ENCODE measurements at places on chromosomes 16 and 17.
A peak's percentile ranks its signal among the peaks of the same experiment; 100 is the strongest.

DNA sequence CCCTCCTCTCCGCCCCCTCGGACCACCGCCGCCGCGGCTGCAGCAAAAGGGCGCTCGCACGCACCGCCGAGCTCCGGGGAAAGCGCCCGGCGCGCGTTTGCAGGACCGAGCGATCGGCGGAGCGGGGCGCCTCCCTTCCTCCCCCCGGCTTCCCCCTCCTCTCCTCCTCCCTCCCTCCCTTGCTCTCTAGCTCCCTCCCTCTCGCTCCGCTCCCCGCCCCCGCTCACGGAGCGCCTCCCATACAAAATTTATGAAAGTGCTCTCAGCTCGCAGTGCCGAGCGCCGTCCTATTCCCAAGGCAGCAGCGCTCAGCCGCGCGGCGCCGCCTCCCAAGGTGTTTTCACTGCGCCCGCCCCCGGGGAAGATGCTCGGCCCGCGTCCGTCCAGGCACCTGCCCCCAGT, at the start of gene RTN4RL1:
TSS of gene RTN4RL1 (minus strand) at position 115 of the 402 bp plus-strand sequence. CDS start 469 bp downstream, outside the sequence.
- DNase-seq, result no peak

- no peak for DNase-seq
These were observed 84.1 kb downstream of the RAB11FIP4 start for GRCh38 chr17:31475378-31476162.

GRCh38 chr16:89721546-89722391, 432 bp downstream of the ZNF276 start:
- peak; percentile 56 for DNase-seq

GRCh38 chr16:47728205-47728604, 267.1 kb downstream of the PHKB start:
- DNase-seq, result no peak

DNA sequence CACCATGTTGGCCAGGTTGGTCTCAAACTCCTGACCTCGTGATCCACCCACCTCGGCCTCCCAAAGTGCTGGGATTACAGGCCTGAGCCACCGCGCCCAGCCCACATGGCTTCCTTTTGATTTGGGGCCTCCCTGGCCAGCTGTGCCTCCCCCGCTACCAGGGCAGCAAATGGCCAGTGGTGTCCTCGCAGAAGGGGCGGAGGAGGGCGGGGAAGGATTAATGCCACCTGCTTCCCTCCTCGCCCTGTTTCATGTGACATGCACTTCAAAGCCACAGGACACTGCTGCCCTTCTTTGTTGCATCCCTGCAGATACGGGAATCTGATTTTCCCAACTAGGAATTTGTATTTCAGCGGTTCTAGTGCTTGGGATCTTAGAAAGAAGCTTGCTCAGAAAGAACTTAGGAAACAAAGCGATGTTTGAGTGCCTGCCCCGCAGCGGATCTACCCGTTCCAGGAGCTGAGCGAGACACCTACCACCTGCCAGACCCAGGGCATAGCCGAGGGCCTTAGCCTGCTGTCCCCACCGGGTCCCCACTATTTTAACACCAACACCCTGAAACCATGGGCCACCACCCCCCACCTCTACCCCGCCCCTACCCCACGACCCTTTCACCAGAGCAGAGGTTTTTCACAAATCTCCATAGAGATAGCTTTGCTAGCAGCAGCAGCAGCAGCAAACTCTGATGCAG, 37.7 kb upstream of the CCDC182 start:
- no peak for DNase-seq

DNA sequence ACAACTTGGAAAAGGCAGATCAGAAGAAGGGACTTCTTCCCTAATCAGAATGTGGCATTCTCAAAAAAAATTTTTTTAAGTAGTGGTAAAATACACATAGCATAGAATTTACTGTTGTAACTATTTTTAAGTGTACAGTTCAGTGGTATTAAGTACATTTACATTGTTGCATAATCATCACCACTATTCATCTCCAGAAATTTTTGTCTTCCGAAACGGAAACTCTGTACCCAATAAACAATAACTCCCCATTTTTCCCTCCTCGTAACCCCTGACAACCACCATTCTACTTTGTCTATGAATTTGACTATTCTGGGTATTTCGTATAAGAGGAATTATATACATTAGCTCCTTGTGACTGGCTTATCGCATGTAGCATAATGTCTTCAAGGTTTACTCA, 18.9 kb downstream of the METTL9 start:
- DNase-seq, result no peak

GRCh38 chr17:83069931-83070742, 9.3 kb upstream of the METRNL start:
- DNase-seq, result no peak

DNA sequence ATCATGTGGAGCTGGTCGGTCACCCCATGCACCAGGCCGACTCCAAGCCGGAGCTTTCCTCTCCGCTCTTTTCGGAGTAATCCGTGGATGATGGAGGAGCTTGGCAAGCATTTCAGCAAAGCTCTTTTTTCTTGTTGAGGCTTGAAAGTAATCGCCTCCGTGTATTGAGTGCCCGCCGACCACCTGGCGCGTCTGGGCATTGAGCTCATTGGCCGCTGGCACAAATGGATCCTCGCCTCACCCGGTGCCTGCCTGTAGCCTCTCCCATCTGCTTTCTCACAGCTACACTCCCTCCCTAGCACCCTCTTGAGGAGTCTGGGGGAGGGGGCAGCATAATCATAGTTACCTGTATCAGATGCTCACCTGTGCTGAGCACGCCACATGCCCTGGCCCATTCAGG, 148.9 kb downstream of the CMIP start:
- DNase-seq, result no peak

DNA sequence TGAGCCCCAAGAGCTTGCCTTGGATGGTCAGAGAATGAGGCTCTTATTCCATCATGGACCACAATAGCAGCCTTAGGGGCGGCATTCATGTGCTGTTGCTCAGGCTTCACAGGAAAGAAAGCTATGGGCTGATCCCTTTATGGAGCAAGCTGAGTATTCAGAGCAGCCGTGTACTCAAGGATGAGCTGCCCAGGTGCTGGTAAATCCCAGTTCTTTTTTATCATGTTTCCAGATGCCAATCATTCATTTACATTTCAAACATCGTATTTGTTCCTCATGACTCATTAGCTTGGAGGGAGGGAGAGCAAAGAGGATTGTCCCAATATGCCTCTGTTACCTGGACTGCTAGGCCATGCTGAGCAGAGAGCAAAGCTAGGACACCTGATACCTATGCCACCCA, 475.7 kb downstream of the SHISA9 start:
- DNase-seq, result no peak

GRCh38 chr16:49886554-49887094, 30.7 kb upstream of the ZNF423 start:
- no peak for DNase-seq

DNA sequence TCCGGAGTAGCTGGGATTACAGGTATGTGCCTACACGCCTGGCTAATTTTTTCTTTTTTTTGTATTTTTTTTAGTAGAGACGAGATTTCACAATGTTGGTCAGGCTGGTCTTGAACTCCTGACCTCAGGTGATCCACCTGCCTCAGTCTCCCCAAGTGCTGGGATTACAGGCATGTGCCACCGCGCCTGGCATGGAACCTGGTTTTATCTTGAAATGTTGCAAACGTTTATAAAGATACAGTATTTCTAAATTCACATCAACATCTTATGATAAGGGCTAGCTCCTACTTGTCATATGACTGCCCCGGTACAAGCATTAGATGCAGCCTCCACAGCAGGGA, 1.5 kb upstream of the IST1 start:
- no peak for DNase-seq

DNA sequence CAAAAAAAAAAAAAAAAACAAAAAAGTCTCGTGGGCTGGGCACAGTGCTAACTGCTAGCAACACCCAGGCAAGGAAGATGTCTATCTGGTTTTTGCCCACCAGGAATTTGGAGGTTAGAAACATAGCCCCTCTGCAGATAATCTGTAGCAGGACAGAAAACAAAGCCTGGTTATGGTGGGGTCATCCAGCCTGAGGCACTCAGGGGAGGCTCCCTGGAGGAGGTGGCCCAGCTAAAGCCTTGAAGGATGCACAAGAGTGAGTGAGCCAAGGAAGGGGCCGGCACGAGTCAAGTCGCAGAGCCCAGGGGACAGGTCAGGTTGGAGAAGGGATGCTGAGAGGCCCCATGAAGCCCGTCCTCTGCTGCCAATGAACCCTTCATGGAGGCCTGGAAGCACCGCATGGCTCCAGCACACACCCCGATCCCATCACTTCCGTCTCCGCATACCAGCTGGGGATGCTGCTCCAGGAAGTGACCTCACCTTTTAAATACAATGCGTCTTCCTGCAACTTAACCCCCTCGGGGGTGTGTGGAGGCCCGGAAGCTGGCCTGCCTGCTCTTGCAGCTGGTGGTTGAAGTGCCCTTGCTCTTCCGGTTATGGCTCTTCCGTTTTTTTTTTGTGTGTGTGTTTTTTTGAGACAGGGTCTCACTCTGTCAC, 86.5 kb downstream of the ENGASE start:
- no peak for DNase-seq

- no peak for DNase-seq
These were observed 146.9 kb downstream of the ANKFN1 start for GRCh38 chr17:56300144-56300543.

- peak; percentile 88 for DNase-seq
These were observed 8.6 kb downstream of the LGALS3BP start for GRCh38 chr17:78970834-78971755.

GRCh38 chr17:75468291-75468754, 11.9 kb downstream of the TMEM94 start:
- DNase-seq, result no peak

GRCh38 chr16:79201436-79201835, 399.1 kb downstream of the MAF start:
- no peak for DNase-seq

DNA sequence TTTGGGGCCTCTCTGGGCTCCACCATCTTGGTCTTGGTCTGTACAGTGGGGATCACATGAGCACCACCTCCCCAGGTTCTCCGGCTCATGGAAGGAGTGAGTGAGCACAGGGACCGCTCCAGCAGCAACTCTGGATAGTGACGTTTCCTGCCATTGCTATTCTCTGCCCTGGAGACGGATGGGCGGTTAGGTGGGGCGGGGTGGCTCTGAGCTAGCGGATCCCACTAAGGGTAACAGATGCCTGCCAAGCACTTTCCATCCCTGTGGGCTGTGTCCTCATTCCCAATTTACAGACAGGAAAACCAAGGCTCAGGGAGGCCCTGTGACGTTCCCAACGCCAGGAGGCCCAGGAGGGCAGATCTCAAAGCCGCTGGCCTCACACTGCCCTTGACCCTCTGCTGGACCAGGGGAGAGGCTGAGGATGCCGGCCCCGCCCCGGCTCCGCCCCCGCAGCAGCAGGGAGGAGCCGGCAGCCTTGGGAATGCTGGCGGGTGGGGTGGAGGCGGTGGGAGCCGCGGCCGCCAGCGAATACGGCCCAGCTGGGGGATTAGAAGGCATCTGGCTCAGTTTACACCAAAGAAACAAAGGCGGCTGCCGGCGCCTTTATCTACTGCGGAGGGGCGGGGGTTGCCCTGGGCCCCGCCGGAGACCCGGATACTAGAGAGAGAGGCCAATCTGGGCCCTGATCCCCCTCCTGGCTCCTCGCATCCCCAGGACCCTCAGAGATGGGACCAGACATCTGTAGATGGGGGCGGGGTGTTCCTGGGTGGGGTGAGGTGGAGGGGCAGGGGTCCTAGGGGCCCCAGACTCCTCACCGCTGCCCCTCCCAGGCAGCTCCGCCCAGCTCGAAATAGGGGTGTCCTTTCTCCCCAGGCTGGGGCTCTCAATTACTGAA, 122.3 kb upstream of the CIBAR2 start:
- no peak for DNase-seq

GRCh38 chr17:50169121-50169764, 3.4 kb downstream of the SGCA start:
- no peak for DNase-seq

Measured in GM19239 (cell line).